Activated T-helper 2 cell treated with anti-CD3 and anti-CD28 coated beads, Interferon-gamma antibody, Interleukin-2, Interleukin-4, amounts not matched to agents 10 μg/mL and 5 μg/mL and 100 μg/mL, durations not matched to agents 14 hours and 24 hours and 36 hours (primary cell): ENCODE measurements at places on chromosomes 1 and 21.

GRCh38 chr1:89563957-89564604 lies 39.5 kb downstream of the LRRC8B start:
- DNase-seq: no peak

DNA sequence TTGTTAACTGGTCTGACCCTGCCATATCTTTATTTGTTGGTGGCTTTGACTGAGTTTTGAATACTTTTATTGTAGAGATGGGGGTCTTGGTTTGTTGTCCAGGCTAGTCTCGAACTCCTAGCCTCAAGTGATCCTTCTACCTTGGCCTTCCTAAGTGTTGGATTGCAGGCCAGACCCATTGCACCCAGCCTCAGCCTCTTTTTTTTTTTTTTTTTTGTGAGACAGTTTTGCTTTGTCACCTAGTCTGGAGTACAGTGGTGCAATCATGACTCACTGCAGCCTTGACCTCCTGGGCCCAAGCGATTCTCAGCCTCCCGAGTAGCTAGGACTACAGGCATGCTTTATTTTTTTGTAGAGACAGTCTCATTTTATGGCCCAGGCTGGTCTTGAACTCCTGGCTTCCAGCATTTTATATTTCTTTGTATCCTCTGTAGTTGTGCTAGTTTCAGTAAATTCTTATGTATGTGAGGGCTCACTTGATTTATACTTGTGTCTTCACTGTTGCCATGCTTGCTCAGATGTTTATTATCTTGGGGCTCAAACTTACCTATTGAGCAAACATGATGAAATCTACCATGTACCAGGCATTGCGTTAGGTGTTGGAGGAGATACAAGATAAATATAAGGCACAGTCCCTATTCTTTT lies 24.1 kb downstream of the THRAP3 start:
- DNase-seq: no peak

GRCh38 chr1:81230983-81231728 lies 569.6 kb upstream of the ADGRL2 start:
- no peak for DNase-seq

DNA sequence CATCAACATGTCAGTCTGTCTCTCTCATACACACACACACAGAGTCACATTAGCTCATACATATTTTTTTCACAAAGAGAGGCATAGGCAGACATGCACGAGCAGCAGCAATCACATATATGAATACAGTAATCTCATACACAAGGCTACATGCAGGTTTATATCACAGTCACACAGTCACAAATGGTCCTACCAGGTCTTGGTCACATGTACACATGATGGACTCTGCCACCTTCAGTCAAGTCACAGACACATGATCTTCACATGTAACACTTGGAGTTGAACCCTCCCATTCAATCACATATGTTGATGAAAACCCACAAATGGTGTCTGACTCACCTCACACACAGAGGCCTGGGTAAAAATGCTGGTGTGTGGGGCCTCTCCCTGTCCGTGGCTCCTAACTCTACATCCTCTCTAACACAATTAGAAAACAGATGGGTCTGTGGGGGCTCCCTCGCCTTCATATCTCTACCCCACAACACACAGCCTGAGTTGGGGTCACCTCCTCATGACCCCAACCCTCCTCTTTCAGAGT lies 27.9 kb downstream of the RIMS3 start:
- DNase-seq: no peak

DNA sequence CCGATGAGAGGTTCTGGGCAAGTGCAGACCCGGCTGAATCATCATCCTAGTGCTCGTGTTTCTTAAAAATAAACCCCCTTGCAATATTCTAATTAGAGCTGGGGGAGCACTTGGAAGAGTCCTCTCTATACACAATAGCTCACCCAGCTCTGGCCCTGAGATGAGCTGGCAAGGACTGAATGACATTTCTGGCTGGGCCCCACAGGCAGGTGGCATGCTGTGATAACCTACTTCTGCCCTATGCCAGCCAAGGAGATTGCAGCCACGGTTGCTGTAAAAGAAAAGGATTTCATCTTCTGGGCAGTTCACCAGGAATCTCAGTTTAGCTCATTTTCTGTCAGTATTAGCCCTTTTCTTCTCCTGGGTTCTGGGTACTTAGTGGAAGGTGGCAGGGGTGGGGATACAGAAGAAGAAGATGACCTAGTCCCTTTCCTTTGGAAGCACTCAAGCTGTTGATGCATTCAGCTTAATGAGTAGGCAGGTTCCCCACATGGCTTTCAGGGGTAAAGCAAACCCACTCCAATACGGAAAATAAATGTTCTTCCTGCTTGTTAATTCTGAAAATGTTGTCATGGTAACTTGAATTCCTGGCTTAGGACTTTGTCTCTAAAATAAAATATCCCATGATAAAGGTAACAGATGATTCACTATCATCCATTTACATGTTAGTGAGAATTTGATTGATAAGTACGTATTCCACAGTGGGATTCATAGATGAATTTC lies 32.2 kb downstream of the VASH2 start:
- no peak for DNase-seq

GRCh38 chr1:181131255-181131941 lies 42.9 kb downstream of the IER5 start:
- no peak for DNase-seq

- no peak for DNase-seq
These were observed 127.3 kb downstream of the SIK1 start for GRCh38 chr21:43299441-43300277.

DNA sequence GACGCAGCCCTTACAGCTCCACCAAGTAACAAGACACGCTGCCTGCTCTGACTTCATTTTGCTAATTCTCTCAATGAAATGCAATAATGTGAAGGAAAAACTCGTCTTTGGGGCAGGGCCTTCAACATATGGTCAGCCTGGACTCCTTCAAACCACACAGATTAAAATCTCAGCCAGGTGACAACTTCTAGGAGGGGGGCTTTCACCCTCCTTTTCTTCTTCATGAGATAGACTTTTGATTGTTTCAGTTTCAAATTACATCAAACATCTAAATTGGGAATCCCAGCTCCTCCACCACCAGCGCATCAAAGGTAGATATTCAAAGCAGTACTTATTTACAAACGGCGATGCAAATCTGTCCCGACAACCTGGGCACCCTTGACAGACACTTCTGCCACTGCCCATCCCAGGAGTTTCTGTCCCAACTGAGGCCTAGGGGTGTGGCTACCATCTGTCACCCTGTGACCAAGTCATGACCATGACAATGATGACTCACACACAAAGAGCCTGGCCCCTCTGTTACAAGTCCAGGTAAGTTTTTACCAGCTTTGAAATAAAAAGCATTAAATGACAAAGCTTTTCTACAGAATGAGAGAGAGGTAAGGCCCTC lies 29.7 kb downstream of the SSBP3 start:
- no peak for DNase-seq

- DNase-seq: no peak
These were observed 5.7 kb upstream of the KCNE1 start for GRCh38 chr21:34517491-34518245.

DNA sequence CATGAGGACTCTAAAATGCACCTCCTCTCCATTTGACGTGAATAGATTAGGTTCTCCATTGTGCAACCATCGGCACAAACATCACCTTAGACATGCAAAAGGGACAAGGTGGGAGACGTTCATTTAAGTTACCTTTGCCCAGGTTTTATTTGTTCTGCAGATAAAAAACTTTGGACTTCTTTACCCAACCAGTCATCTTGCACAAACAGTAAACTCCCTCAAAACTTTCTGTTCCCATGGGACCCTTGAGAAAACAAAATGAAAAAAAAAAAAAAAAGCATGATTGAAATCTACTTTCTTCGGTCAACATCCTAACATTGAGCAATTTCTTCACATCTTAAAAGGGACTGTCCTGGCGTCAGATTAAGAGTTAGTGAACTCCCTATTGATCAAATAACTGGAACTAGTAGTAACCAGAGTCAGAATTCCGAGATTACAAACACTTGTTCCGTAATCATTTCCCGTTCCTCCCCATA lies 31.4 kb upstream of the PROX1 start:
- no peak for DNase-seq

DNA sequence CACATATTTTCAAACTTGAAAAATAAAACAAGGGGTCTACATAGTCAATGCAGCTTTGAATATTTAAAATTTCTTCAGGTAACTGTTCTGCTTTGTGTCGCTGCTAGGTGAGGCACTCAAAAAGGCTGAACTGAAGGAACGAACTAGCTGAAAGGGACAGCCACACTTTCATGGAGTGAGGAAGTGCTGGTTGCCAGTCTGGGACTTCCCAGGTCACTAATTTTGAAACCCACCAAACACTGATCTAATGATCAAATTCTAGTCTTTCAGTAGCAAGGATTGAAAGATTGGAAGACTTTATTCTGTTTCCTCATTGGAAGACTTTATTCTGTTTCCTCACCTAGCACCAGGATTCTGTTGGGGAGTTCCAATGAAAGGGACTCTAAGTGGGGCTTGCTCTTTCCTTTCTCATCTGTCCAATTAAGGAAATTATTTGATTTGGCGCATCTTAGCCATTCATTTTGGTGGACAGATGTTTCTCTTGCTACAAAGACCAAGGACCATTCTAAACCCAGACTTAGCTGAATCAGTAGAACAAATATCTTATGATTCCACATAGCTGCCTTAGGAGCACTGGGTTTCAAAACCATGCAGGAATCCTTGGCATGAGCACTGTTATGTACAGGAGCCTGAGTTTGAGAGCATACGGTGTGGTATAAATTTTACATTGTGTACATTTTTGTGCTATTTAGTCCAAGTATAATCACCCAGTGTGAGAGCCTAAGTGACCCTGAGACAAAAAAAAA lies 10.9 kb upstream of the ARID1A start:
- no peak for DNase-seq

DNA sequence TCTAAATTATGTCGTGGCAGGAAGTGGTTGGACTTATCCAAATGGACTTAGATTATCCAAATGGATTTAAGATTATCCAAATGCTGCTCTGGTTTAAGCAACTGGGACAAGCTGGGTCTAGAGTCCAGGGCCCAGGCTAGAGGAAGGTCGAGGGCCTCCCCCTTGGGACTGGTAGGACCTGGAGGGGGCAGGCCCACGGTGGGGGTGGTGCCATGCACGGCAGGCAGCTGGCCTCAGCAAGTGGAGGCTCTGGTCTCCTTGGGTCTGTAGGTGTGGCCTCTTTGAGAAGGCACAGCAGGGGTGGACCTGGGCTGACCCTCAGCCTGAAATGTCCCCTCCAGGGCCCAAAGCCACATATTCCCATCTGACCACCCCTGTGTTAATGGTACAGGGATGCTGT lies 29.8 kb downstream of the PADI6 start:
- no peak for DNase-seq

DNA sequence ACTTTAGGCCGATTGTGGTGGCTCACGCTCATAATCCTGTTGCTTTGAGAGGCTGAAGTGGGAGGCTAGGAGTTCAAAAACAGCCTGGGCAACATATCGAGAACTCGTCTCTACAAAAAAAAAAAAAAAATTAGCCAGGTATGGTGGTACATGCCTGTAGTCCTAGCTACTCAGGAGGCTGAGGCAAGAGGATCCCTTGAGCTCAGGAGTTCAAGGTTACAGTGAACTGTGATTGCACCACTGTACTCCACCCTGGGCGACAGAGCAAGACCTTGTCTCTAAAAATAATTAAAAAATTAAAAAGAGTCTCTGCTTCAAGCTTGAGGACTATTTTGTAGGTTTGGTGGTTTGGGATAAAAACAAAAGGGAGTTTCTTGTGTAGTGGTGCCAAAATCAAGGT lies 21.2 kb downstream of the KDM1A start:
- DNase-seq: no peak

DNA sequence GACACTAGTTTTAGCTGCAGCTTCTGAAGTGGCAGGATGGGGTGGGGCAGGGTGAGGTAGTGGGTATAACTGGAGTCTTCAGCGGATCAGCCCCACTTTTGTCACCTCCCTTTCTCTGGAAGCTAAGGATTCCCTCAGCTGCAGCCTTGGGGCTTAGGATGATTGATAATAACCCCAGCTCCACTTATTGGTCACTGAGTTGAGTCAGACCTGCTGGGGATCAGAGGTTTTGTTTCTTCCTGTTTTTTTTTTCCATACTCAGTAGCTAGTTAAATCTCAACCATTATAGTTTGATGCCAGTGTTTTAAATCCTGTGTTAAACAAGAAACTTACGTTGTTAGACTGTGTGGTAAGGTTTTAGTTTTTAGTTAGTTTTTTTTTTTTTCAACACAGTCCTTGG lies 57.2 kb downstream of the LAMC1 start:
- no peak for DNase-seq

DNA sequence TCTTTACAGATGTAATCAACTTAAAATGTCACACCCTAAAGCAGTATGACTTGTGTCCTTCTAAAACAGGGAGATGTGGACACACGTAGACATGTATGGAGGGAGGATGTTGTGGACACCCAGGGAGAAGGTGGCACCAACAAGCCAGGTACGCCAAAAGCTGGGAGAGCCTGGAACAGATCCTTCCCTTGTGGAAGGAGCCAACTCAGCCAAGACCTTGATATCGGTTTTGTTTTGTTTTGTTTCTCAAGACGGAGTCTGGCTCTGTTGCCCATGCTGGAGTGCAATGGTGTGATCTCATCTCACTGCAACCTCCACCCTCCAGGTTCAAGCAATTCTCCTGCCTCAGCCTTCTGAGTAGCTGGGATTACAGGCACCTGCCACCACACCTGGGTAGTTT lies 45.6 kb downstream of the CHAF1B start:
- DNase-seq: no peak

GRCh38 chr1:68132426-68133130 lies 82.2 kb upstream of the DIRAS3 start:
- DNase-seq: no peak

DNA sequence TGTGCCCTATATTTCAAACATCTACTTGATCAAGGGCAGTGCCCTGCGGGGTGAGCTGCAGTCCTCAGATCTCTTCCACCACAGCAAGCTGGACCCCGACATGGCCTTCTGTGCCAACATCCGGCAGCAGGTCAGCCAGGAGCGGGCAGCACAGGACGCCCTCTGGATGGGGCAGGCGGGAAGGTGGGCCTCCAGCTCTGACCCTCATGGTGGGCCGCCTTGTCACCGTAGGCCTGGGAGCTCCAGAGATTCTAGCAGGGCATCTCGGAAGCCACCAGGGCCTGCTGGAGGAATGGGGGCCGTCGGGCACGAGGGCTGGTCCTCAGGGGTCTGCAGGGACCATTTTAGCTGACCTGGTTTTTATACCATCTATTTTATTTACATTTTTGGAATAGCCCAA lies 15.6 kb upstream of the MFN2 start:
- DNase-seq: no peak

GRCh38 chr1:61496501-61496900 lies 228.4 kb downstream of the TM2D1 start:
- DNase-seq: no peak

GRCh38 chr1:169117014-169117413 lies 10.5 kb downstream of the ATP1B1 start:
- DNase-seq: no peak

DNA sequence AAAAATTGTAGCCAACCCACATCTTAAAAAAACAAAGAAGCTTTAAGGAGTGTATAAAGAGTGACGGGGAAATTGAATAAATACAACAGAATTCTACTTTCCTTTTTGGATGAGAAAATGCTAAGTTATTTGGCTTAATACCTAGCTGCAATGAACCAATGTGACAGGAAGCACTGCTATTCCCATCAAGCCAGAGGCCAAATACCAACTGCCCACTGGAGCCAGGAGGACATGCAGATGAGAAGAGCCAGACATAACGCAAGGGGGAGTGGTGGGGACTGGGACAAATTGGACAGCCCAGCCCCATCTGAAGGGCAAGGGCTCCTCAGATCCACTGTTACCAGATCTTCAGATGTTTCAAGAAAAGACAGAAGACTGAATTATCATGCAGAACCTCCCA lies 25.7 kb downstream of the DNAJC11 start:
- no peak for DNase-seq
